Panc1 (cell line): ENCODE measurements at places on chromosomes 5 and 9. TPM values are rescaled to one million over a fixed set of nuclear protein-coding genes. Genes with fewer than 3 reads are reported as not detected.

Gene C7
- total RNA-seq: 1.4 TPM

Gene LHX6
- total RNA-seq: 0.62 TPM

Gene PCDHB4
- 0.26 TPM for total RNA-seq

Gene TERT
- total RNA-seq: 8.9 TPM

Gene SLC4A9
- total RNA-seq: not detected

Gene ARSI
- 18.6 TPM for total RNA-seq

Gene TAF11L14
- total RNA-seq: not detected

Gene FYB1
- 0.46 TPM for total RNA-seq

Gene LCN15
- total RNA-seq: 0.05 TPM

Gene CBY3
- 0.39 TPM for total RNA-seq

Gene DDX4
- not detected for total RNA-seq
